Chondrocyte (in vitro differentiated cells): ENCODE measurements at places on chromosomes 13 and 19. TPM values are rescaled to one million over a fixed set of nuclear protein-coding genes. Genes with fewer than 3 reads are reported as not detected.
A peak's percentile ranks its signal among the peaks of the same experiment; 100 is the strongest.

- H3K36me3 ChIP-seq = no peaks in the 10 kb centered on the region
- no peak overlapping the region for H3K27ac ChIP-seq
- H3K4me1 ChIP-seq = no peaks in the 10 kb centered on the region
- no peak overlapping the region for H3K4me3 ChIP-seq
- DNase-seq = no peak
- peaks cover 2% of the 10 kb centered on the region for H3K27me3 ChIP-seq
These were observed 49.2 kb upstream of the ATP12A start for GRCh38 chr13:24630851-24631620.

The CEBPG gene
- total RNA-seq = 16.3 to 54.4 TPM (median 50.2 TPM) in 3 replicates

DNA sequence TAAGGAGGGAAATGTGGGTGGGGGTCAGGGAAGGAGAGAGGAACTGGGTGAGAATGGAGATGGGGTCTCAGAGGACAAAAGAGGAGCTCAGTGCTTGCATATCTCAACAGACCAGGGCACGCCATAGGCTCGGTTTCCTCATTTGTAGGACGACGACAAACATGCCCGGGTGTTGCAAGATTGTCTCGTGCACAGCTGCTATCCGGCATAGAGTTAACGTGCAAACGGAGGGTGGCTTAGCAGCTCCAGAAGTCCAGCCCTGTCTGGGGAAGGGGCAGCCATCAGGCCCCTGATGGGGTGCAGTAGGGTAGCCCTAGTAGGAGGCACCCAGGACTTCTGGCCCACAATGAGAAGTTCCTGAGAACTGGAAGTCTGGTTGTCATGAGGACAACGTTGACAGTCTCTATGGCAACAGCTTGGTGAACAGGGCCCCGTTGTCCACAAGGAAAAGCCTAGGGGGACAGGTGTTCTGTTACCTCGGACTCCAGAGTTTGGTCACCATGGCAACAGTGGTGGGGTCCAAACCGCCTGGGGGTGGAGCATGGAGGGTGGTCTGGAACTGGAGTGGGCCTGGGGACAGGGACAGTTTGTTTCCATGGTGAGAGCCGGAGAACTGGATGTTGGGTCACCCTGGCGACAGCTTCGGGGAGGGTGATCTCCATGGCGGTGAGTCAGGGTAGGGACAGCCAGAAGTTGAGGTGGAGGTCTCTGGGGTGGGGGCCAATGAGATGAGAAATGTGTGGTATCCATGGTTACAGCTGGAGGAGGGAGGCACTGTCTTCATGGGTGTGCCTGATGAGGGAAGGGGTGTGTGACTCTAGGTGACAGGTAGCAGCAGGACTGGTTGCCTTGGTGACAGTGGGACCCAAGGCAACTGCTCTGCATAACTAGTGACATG is 16.8 kb downstream of the TM6SF2 start:
- H3K27me3 ChIP-seq = peaks cover 38% of the 10 kb centered on the region
- H3K4me1 ChIP-seq = no peaks in the 10 kb centered on the region
- H3K36me3 ChIP-seq = no peaks in the 10 kb centered on the region
- H3K27ac ChIP-seq = no peak overlapping the region
- no peak overlapping the region for H3K4me3 ChIP-seq

DNA sequence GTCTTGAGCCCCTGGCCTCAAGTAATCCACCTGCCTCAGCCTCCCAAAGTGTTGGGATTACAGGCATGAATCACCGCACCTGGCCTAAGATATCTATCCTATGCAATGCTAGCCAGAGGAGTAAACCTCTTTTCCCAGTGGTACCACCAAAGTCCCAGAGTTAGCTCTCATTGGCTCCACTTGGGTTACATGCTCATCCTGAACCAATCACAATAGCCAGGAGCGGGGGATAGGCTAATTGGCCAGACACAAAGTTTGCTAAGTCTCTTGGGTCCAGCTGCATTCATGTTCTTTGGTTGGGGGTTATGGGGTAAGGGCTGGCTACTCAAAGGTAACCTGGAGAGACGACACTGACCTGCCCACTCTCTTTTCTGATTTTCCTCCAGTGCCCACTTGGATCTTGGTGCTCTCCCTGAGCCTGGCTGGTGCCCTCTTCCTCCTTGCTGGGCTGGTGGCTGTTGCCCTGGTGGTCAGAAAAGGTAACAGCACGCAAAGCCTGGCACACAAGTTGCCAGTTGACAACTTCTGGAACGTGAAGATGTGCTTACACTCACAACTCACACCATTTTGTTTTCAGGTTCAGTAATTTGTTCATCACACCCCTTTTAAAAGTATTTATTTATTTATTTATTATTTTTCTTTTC is 7.8 kb downstream of the C19orf38 start:
- no peaks in the 10 kb centered on the region for H3K27me3 ChIP-seq
- DNase-seq = no peak
- H3K4me1 ChIP-seq = peaks cover 4% of the 10 kb centered on the region
- no peak overlapping the region for H3K27ac ChIP-seq
- H3K4me3 ChIP-seq = no peak overlapping the region

- peaks cover 39% of the 10 kb centered on the region for H3K4me1 ChIP-seq
- peaks cover 2% of the 10 kb centered on the region for H3K36me3 ChIP-seq
- peak overlapping the region; percentile 34 for H3K27ac ChIP-seq
These were observed 5.9 kb downstream of the MTMR6 start for GRCh38 chr13:25281193-25281934.

DNA sequence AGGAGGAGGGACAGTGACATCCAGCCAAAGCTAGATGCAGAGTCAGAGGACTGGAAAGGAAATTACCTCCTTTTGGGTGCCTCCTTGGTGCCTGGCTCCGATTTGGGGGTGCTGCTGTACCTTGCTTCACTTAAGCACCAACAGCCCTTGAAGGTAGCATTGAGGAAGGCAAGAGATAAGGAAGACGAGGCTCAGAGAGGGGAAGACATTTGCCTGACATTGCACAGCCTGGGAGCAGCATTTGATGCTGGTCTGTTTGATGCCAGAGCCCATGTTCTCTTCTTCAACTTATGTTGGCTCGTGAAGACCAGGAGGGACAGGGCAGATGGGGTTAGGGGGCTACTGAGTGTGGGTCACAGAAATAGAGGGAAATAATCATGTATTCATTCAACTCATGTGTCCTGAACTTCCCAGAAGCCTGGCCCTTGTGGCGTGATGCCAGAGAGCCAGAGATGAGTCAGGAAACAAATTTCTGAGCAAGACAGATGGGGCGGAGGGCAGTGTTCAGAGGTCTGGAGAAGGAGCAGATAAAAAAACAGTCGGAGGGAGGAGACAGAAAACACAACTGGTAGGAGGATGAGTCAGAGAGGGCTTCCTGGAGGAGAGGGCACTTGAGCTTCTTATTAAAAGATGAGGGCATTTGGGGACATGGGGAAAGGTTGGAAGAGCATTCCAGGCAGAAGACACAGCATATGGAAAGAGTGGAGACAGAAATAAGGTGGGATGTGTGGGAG is 3.0 kb upstream of the C19orf81 start:
- no peak overlapping the region for H3K27ac ChIP-seq
- no peak for DNase-seq
- H3K4me3 ChIP-seq = no peak overlapping the region

- no peak overlapping the region for H3K27ac ChIP-seq
- DNase-seq = no peak
- H3K4me3 ChIP-seq = no peak overlapping the region
- peaks cover 5% of the 10 kb centered on the region for H3K36me3 ChIP-seq
These were observed 16.6 kb downstream of the POU4F1 start for GRCh38 chr13:78586706-78587105.
